ENCODE measurements at places on chromosomes 1 and 21.

DNA sequence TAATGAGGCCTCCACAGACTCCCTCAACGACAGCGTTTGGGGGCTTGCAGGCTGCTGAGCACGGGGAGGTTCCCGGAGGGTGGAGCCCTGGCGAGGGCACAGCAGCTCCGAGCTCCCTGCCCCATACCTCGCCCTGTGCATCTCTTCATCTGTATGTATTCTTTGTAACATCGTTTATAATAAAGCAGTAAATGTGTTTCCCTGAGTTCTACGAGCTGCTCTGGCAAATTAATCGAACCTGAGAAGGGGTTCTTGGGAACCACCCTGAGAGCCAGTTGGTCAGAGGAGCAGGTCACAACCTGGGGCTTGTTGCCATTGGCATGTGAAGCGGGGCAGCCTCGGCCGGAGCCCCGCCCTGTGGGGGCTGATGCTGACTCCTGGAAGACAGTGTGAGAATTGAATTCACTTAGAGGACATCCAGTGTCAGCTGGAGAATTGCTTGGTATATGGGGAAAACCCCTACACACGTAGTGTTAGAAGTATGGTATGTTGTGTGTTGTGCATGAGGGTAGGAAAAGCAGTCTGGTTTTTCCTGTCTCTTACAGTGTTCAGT, 11.5 kb downstream of the SLC37A1 start:
- H3K27ac ChIP-seq, result peak overlapping the region; percentile 100
- DNase-seq, result no peak
- peaks cover 57% of the 10 kb centered on the region for H3K4me1 ChIP-seq
- H3K4me3 ChIP-seq, result peak overlapping the region; percentile 86
- no peaks in the 10 kb centered on the region for H3K27me3 ChIP-seq

GRCh38 chr1:181594553-181594952, 111.2 kb downstream of the CACNA1E start:
- H3K27me3 ChIP-seq, result peaks cover 2% of the 10 kb centered on the region
- H3K27ac ChIP-seq, result no peak overlapping the region
- H3K4me3 ChIP-seq, result no peak overlapping the region
- no peaks in the 10 kb centered on the region for H3K4me1 ChIP-seq
- DNase-seq, result no peak

- peak overlapping the region; percentile 99 for H3K4me3 ChIP-seq
- peaks cover 46% of the 10 kb centered on the region for H3K36me3 ChIP-seq
- H3K4me1 ChIP-seq, result peaks cover 70% of the 10 kb centered on the region
- peak overlapping the region; percentile 88 for H3K27ac ChIP-seq
These were observed 3.6 kb downstream of the KIAA0040 start for GRCh38 chr1:175188936-175189335.

- no peak overlapping the region for H3K4me3 ChIP-seq
- H3K27me3 ChIP-seq, result no peaks in the 10 kb centered on the region
- H3K27ac ChIP-seq, result no peak overlapping the region
- DNase-seq, result no peak
- peaks cover 10% of the 10 kb centered on the region for H3K36me3 ChIP-seq
- H3K4me1 ChIP-seq, result no peaks in the 10 kb centered on the region
These were observed 18.9 kb downstream of the ACP6 start for GRCh38 chr1:147651466-147651865.

GRCh38 chr1:6359216-6360116, 34.1 kb downstream of the ACOT7 start:
- H3K27ac ChIP-seq, result peak overlapping the region; percentile 85
- peak; percentile 38 for DNase-seq
- H3K4me3 ChIP-seq, result peak overlapping the region; percentile 62
- H3K27me3 ChIP-seq, result no peaks in the 10 kb centered on the region

All from memory B cell (primary cell).